Stimulated activated CD8-positive, alpha-beta memory T cell treated with anti-CD3 and anti-CD28 coated beads, Interleukin-15, amount 100 ng/mL, for 4 hours (primary cell): ENCODE measurements at places on chromosomes 2 and 18.

- DNase-seq, result no peak
Measured at GRCh38 chr2:25293958-25294562, 47.7 kb downstream of the DNMT3A start.

GRCh38 chr18:65990174-65990690 lies 239.4 kb downstream of the CDH7 start:
- DNase-seq, result no peak

GRCh38 chr2:145119225-145119624 lies 599.3 kb upstream of the ZEB2 start:
- DNase-seq, result no peak

DNA sequence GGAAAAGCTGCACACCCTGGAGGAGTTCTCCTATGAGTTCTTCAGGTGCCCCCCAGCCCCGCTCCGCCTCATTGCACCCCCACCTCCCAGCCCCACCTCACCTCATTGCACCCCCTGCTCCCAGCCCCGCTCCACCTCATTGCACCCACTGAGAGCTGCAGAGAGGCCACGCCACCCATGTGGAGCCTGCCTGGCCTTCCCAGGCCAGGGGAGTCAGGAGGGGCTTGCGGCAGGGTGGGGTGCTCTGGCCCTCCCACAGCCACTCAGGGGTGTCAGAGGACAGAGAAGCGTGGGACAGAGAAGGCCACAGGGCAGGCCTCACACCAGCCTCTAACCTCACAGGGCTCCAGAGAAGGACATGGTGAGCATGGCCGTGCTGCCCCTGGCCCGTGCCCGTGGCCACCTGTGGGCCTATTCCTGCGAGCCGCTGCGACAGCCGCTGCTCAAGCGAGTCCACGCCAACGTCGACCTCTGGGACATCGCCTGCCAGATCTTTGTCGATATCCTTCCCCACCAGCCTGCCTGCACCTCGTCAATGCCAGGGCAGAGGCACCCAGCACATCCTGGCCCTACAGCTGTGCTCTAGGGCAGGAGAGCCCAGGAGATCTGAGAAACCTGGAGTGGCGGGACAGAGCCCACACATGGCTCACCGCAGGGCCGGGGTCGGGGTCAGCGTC lies 15.0 kb upstream of the GPR17 start:
- no peak for DNase-seq

- no peak for DNase-seq
Measured at GRCh38 chr18:48399303-48400075, 9.7 kb downstream of the ZBTB7C start.
